ENCODE measurements at places on chromosomes 11 and 22.

DNA sequence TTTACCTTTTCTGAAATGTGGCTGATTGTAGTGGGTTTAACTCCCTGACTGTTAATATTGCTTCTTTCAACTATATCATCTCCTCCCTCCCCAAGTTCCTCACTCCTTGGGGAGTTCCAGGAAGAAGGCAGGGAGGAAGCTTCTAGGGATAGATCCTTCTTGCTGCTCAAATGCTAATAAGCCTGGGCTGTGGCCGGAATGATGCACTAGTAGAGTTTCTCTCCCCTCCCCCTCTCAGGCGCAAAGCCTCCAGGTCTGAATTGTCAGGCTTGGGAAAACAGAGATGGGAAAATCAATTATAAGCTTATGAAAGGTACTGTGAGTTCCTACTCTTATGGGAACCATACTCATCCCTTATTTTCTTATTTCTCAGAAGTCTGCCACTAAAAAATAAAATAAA, 30.8 kb downstream of the FEZ1 start:
- DNase-seq = no peak

DNA sequence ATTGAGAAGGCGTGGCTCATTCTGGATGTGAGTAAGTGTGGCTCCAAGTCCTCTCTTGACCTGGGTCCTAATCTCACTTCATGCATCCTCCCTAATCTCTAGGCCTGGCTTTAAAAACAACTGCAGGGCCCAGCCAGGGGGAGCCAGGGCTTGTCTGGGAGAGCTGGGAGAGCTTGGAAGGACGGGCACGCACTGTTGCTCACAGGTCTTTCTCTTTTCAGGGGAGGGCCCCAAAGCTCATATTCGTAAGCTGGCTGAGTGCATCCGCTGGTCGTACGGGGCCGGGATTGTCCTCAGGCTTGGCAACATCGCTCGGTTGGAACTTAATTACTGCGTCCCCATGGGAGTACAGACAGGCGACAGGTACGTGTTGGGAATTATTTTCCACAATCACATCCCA, 34.1 kb upstream of the PARVB start:
- no peak for DNase-seq

- no peak for DNase-seq
Measured at GRCh38 chr22:25167834-25168601, 31.6 kb upstream of the CRYBB3 start.

- DNase-seq = peak; percentile 97
Measured at GRCh38 chr11:65497141-65498041, 1.5 kb upstream of the MALAT1 start.

DNA sequence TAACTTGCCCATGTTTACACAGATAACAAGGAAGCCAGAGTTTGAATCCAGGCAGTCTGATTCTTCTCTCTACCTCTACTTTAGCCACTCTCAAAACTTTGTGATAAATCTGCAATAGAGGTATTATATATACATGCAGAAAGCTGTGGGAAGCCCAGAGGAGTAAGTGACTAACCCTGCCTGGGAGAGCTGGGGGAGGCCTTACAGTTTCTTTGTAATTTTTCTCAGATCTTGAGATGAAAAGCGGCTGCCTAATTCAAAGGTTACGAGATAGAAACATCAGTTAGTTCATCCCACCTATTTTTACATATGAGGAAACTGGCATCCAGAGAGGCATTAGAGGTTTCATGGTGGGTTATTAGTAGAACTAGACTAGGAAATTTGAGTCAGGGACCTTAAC, 4.9 kb downstream of the STIM1 start:
- DNase-seq = no peak

DNA sequence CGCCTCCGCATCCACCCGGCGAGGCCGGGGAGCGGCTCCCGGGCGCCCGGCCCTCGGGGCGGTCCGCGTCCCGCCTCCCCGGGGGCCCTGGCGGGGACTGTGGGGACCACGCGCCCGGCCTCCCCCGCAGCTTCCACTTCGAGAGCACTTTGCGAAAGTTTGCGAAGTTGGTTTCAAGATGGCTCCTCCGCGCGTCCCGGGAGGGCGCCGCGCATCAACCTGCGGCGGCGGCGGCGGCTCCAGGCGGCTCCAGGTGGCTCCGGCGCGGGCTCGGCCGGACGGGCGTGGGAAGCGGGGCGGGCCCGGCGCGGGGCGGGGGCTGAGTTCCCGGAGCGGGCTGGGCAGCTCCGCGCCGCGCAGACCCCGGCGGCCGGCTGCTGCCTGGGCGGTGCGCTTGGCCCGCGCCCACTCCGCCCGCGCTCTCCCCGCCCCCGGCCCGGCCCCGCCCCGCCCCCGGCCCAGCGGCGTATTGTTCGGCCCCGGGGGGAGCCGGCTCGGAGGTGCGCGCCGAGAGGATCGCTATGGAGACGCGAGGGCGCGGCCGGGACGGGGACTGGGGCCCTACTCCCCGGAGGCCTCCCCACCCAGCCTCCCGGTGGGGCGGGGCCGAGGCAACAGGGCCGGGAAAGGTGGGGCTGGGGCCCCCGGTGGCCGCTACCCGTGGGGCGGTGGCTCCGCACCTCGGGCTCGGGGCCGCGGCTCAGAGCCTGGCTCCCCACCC, at the start of gene CELSR1:
CELSR1 (minus strand) TSS at position 396 of the 721 bp plus-strand sequence. CDS start 450 bp downstream, outside the sequence.
- DNase-seq = no peak

- DNase-seq = no peak
Measured at GRCh38 chr11:122337241-122337640, 221.2 kb upstream of the BLID start.

- peak; percentile 62 for DNase-seq
Measured at GRCh38 chr11:19370100-19370861, 129.5 kb upstream of the E2F8 start.

- no peak for DNase-seq
Measured at GRCh38 chr22:49712195-49712791, 115.4 kb downstream of the BRD1 start.

- no peak for DNase-seq
Measured at GRCh38 chr11:67345920-67346819, 7.2 kb downstream of the POLD4 start.

- DNase-seq = no peak
Measured at GRCh38 chr11:21321530-21321929, 652.1 kb downstream of the NELL1 start.

DNA sequence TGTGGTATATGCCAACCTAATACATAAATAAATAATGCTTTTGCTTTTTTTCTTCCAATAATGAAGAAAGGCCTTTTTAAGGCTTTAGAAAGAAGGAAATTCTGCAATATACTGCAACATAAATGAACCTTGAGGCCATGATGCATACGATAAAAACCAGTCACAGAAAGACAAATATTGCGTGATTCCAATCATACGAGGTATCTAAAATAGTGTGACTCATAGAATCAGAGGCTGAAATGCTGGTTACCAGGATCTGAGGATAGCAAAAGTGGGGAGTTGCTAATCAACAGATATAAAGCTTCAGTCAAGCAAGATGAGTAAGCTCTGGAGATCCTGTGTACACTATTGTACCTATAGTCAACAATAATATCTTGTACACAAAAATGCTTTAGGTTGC, 24.2 kb downstream of the MS4A6A start:
- DNase-seq = no peak

DNA sequence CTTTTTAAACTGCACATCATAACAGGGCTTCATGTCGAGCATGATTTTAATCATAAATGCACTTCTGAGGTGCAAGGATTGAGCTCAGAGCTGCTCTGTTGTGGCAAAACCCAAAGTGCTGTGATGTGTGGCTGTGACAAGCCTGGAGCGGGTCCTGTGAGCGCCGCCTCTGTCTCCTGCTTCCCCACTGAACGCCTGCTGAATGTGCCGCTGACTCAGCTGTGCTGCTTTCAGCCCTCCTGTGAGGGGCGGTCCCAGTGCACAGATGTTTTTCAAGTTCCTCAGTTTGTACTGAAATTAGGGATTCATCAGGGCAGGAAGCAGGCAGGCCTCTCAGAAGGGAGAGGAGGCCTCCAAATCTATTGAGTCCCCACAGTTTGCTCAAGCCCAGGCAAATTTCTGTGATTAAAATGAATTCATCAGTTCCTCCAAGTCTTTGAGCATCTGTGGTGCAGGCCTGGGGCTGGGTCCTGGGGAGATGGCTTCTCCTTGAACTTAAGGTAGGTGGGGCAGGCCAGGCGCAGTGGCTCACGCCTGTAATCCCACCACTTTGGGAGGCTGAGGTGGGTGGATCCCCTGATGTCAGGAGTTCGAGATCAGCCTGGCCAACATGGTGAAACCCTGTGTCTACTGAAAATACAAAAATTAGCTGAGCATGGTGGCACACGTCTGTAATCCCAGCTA, 3.0 kb upstream of the GTSE1 start:
- no peak for DNase-seq

DNA sequence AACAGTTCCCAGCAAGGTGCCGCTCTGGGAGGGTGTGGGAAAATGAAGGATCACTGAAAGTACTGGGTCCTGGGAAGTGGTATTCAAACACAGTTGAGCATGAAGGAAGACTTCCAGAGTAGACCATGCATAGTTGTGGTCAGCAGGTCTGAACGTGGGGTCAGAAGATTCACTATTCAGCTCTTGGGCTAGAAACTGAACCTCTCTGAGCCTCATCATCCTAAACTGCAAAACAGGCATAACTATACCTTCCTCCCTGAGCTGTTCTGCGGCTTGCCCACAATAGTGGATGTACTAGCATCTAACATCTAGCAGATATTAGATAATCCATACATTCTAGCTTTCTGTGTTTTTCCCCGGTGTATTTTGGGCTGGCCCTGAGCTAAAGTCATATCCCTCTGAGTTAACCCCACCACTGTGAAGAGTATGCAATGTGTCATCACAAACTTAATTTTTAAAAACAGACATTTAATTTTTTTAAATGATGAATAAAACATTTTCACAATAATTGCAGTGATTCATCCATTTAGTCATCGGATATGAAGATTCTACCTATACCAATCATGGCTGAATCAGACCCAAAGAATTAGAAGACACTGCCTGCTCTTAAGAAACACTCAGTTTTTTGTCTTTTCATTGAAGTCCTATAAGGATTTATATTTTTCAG, 179.1 kb downstream of the BLID start:
- DNase-seq = no peak

DNA sequence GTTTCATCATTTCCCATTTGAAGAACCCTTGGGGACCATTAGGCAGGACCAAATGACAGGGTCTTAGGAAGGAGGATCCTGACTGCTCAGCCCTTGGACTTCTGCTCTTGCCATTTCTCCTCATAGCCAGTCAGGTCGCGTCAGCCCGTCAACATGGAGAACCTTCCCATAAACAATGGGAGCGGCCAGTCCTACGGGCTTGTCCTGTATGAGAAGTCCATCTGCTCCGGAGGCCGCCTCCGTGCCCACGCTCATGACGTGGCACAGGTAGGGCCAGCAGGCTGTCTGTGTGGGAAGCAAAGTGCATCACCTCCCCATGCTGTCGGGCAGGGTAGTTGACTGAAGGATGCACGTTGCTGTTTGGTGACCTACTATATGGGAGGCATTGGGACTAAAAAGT, 19.6 kb upstream of the GLB1L2 start:
- no peak for DNase-seq

DNA sequence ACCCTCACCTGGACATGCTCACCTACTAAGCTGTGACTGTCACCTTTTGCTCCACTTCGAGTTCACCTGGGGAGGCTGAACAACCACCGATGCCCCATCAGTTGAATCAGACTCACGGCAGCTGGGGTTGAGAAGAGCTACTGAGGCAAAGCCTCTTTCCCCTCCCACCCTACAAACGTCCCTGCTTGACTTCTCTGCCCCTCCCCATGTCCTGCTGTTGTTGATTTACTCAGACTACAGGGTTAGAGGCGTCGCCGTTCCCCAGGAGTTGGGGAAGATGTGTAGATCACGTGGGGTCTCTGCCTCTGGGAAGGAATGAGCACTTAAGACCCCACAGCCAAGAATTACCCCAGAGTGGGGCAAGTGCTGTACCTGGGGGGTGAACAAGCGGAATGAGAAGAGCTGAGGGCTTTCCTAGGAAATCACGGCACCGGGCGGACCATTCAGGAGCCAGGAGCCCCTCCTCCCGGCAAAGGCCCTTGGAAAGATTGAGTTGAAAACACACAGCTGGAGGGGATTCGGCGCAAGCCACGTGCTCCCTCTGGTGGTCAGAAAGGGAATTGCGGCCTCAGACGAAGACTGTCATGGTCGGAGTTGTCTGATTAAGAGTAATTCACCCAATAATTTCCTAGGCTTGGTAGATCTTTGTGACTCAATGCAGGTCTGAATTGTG, 7.0 kb downstream of the FXYD2 start:
- no peak for DNase-seq

GRCh38 chr11:18752502-18752901, 26.5 kb upstream of the IGSF22 start:
- DNase-seq = no peak

DNA sequence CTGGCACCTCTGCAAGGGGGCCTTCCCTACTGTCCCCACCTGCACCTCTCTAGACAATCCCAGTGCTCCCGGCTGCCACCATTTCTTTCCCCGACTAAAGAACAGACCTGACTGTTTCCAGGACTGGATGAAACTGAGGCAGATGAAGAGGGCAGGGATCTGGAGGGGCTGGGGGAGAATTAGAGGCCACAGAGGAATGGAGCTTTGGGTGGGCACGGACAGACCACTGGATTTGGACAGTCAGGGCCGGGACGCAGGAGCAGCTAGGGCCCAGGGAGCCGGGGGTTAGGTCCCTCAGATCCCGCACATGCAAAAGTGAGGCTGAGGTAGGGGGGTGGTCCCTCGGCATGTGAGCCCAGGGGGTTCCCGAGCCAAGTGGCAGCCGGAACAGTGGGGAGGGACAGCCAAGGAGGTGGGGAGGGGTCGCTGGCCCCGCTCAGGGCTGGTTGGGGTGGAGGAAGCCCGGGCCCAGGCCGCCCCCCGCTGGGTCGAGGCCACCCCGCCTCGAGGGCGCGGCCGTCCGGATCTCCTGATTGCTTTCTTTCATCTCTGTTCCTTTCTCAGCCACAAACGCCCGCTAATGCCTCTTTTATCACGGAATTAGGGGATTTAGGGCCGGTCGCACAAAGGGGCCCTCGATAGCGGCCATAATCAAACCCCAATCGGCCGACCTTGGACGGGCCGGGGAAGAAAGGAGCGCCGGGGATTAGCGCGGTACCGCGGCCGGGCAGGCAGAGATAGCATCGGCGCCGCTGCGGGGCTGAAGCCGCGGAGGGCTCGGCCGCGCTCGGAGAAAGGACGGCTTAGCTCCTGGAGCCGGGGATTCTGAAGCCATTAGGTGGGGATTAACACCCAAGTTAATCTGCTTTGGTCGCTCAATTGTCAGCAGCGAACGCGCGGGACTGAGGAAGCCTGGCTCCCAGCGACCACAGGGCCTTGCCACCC, 9.3 kb downstream of the SLC25A1 start:
- no peak for DNase-seq

Data from RWPE2 (cell line).